Nasal cavity respiratory epithelium epithelial cell of viscerocranial mucosa (primary cell): ENCODE measurements at places on chromosomes 5 and 9. TPM values are rescaled to one million over a fixed set of nuclear protein-coding genes. Genes with fewer than 3 reads are reported as not detected.

The ALDH1A1 gene
- 0.34 and 32.2 TPM in 2 replicates for total RNA-seq

The PCDHA12 gene
- total RNA-seq = under 0.01 and 3.8 TPM in 2 replicates

The ANKRD34B gene
- not detected in 2 replicates for total RNA-seq

The PCDHA13 gene
- under 0.01 and 2.6 TPM in 2 replicates for total RNA-seq

The PCDHA3 gene
- total RNA-seq = 0.57 TPM in 1 of 2 replicates, not detected in the other

The TGFBR1 gene
- 71.7 and 98.1 TPM in 2 replicates for total RNA-seq

The CAMK2A gene
- 0.34 and 1.00 TPM in 2 replicates for total RNA-seq

The GRM6 gene
- total RNA-seq = not detected in 2 replicates

The FBLL1 gene
- 0.14 and 3.1 TPM in 2 replicates for total RNA-seq

The CAVIN4 gene
- total RNA-seq = 0.34 and 0.43 TPM in 2 replicates

The QSOX2 gene
- 15.4 and 18.4 TPM in 2 replicates for total RNA-seq

The PRRX2 gene
- total RNA-seq = under 0.01 and 0.14 TPM in 2 replicates

The IFNA21 gene
- not detected in 2 replicates for total RNA-seq

The INSL6 gene
- not detected in 2 replicates for total RNA-seq

The TBCA gene
- 104 and 111 TPM in 2 replicates for total RNA-seq

The IFNA4 gene
- total RNA-seq = not detected in 2 replicates
